ENCODE measurements at places on chromosomes 12 and 14. TPM values are rescaled to one million over a fixed set of nuclear protein-coding genes. Genes with fewer than 3 reads are reported as not detected.

Gene RBP5
- polyA plus RNA-seq = 1.8 TPM

Gene GSG1
- polyA plus RNA-seq = not detected

Gene KLHDC1
- polyA plus RNA-seq = 0.99 TPM

Gene ARMH4
- 1.8 TPM for polyA plus RNA-seq
